Stimulated activated CD4-positive, alpha-beta T cell treated with anti-CD3 and anti-CD28 coated beads, Interleukin-12 subunit alpha, Interleukin-12 subunit beta, amount 100 ng/mL, for 4 hours (primary cell): ENCODE measurements at places on chromosomes 7 and 10.

- no peak for DNase-seq
These were observed 339.4 kb upstream of the SHH start for GRCh38 chr7:156151658-156152057.

GRCh38 chr10:101145750-101146391 is 14.8 kb downstream of the TLX1 start:
- no peak for DNase-seq

- no peak for DNase-seq
These were observed 275.0 kb upstream of the NPVF start for GRCh38 chr7:25503306-25503705.

- DNase-seq, result no peak
These were observed 101.8 kb upstream of the MKLN1 start for GRCh38 chr7:131225619-131226513.

DNA sequence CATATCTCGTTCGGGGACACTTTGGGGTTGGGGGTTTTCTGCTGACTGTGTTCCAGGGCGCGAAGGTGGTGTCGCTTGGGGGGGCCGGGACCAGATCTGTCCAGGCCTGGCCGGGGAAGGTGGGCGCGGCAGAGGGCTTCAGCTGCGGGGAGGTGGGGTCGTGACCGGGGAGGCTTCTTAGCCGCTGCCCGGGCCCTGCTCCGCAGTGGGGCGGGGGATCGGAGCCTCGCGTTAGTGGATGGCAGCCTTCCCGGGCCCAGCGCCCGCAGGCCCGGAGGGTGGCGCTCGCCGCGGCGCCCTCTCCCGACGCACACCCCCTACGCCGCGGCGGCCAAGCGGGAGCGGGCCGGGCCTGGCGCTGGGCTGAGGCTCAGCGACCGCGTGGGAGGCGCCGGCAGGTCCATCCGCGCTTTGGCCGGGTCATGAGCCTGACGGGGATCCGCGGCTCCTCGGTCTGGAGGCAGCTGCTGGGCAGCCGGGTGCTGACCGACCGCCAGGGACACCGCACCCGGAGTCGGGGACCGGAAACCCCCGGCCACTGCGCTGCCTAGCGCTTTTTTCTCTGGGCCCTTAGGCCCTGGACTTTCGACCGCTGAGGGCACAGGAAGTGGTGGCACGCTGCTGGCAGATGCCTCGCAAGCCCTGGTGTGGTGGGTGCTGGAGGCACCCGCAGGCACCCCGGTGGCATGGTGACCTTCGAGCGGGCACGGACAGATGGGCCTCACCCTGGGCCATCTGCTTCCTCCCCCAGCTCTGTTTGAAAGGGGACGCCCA is 1.2 kb downstream of the AGAP3 start:
- no peak for DNase-seq

- DNase-seq, result no peak
These were observed 14.1 kb upstream of the TRPV6 start for GRCh38 chr7:142899661-142900060.

- no peak for DNase-seq
These were observed 107.0 kb upstream of the CELF2 start for GRCh38 chr10:10910634-10911033.

DNA sequence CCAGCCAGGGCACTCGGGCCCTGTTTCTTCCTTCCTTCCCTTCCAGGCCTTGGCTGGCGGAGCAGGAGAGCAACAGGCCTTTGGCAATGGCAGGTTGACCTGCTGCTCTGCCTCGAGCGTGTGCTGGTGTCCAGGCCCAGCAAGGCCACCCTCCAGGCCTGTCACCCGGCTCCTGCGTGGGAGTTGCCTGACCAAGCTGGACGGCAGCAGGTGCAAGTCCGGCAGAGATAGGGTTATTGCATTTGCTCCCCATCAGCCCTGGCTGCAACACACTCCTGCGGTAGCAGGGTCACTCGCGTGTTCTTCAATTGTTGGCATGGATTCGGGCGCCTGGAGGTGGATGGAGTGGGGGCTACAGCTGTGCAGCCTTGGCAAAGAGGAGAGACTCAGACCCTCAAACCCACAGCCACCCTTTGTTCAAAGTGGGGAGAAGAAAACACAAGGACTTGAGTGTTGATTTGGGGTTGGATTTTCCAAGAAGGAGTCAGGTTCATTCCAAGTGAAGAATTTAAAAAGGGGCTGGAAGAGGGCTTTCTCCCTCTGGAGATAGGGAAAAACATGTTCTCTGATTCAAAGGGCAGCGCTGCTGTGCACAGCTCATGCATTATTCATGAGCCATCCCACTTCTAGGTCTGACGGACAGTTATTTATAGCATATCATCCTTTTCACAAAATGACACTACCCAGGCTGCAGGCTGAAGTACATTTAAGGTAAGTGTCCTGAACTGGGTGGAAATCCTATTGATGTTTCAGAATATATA is 64.2 kb upstream of the PITRM1 start:
- no peak for DNase-seq

GRCh38 chr7:54888067-54888733 is 129.2 kb upstream of the SEC61G start:
- no peak for DNase-seq

- DNase-seq, result no peak
These were observed 1217.1 kb upstream of the CELF2 start for GRCh38 chr10:9800571-9800970.

DNA sequence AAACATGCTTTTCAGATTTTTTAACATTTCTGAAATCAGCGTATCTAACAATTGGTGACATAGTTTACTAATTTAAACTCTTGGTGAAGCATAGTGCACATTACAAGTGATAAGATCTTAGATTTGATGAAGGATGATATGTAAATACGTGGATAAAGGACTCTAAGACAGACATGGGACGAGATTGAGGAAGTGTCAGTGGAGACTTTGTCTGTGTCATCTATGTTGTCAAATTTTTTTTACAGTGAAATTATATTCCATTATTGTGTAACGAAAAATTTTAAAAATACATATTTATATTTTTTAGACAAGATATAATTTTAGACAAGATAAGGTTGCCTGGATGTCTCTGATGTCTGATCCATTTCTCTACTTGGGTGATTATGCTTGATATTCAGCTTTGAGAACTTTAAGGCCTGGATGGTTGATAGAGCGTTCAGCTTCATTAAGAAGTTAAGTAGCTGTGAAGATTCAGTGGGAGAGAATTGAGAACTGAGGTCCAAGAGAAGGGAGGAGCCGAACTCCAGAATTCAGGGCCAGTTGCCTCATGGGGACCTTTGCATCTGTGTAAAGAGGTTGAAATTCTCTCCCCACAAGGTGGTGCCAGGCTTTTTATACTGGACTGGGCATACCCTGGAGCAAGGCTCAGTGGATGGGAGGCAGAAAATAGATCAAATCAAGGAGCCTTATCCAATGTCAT is 62.7 kb downstream of the KAT6B start:
- DNase-seq, result no peak

DNA sequence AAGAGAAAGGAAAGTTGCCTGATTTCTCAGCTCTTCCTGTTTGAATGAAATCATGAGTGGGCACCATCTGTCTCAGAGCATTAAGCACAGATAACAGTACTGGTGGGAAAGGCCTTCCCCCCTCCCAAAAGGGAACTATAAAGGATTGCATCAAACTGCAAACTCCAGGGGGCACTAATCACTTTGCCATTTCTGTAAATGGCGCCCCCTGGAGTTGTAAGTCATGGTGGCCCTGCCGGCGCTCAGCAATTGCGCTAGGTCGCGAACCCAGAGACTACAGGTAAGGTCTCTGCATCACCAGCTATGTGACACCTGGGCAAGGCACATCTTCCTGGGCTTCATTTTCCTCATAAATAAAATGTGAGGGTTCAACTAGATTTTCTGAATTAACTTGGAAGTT is 11.1 kb downstream of the LRRC4 start:
- no peak for DNase-seq

GRCh38 chr10:29202386-29202940 is 86.4 kb upstream of the LYZL1 start:
- DNase-seq, result no peak

DNA sequence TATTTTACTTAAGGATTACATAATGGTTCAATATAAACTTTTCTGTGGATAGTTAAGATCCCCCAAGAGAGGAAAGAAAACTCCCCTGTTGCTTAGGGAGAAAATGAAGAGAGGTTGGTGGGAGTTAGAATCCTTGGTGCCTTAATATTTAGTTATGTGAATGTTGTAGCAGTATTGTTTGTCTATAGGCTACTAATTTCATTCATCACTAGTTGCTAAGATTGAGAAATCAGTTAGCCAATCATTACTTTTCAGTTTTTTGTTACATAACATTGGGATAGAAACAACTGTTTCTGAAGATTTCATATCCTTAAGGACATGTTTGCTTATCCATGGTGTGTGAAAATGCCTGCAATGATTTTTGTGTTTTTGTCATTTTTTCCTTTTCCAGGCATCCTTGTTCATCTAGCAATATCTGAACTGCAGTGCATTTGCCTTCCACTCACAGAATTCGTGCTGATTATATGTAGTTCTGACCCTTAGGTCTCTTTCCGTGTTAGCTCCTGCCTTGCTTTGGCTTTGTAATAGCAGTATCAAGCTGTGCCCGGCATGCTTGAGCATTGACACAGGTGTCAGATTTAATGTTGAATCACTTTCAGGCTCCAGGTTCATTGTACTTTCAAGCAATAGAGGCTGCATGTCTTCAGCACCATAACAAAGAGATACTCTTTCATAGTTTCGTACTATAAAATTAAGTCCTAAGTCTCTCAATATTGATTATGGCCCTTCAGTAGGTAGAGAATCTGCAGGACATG is 85.0 kb downstream of the PODXL start:
- no peak for DNase-seq

DNA sequence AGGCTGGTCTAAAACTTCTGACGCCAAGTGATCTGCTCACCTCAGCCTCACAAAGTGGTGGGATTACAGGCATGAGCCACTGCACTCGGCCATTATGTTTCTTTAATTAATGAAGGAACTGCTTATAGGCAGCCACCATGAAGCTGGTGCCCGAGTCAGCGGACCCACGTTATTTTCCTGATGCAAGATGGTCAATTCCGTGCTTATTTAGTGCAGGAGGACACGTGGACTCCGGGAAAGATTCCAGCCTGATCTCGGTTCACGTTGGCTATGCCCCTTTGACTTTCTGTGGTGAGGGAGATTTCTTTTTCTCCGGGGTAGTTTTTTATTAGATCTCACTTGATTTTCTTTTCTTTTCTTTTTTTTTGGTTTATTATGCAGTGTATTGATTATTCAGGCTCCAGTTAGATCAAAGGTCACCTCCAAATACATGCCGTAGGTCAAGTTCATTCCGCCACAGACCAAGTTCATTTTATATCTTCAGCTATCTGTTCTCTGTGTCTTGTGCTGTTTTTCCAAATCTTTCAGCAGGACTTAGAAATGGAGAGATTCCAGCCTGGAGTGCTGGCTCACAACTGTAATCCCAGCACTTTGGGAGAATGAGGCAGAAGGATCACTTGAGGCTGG is 8.3 kb downstream of the CAMK1D start:
- no peak for DNase-seq

DNA sequence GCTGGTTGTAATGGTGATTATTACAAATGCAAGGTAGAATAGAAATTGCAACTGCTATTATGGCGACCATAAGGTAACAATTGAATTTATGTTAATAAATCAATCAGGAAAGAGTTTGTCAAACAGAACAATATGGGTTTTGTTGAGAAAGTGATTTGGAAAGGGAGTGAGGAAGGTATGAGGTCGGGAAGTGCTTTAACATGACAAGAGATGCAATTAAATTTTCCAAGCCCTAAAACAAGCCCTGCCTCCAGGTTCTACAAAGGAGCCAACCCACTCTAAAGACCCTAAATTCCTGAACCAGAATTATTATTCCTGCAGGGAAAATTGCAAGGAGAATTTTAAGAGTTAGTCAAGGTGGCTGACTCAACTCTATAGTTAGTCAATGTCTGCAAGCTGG is 363.7 kb downstream of the BMPER start:
- no peak for DNase-seq

GRCh38 chr7:20219446-20220292 is 2.5 kb upstream of the MACC1 start:
- DNase-seq, result no peak

GRCh38 chr7:107394276-107394675 is 75.6 kb upstream of the GPR22 start:
- no peak for DNase-seq

DNA sequence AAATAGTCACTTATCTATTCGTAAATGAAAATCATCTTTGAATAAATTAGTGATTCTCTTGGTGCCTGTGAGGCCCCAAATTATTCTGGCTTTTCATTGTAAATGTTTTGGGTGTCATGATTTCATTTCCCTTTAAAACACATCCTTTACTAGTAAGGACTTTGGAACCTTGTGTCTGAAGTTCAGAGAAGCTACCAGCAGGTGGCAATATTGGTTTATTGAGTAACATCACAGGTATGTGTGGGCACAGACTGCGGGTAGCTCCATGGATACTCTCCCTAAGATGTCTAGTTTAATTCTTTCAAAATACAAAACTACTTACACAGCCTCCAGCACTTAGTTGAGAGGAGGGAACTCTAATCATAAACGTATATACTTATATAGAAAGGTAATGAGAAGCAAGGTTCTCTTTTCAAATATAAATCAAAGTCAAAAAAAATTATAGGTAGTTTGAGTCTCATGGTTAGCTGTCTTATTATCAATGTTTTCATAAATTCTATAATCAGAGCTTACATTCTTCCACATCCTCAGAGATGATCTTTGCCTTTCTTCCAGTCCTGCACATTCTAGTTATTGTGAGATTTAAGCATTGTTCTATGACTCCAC is 449.6 kb downstream of the GRM8 start:
- no peak for DNase-seq

GRCh38 chr10:26335574-26336093 is 102.5 kb upstream of the APBB1IP start:
- no peak for DNase-seq

DNA sequence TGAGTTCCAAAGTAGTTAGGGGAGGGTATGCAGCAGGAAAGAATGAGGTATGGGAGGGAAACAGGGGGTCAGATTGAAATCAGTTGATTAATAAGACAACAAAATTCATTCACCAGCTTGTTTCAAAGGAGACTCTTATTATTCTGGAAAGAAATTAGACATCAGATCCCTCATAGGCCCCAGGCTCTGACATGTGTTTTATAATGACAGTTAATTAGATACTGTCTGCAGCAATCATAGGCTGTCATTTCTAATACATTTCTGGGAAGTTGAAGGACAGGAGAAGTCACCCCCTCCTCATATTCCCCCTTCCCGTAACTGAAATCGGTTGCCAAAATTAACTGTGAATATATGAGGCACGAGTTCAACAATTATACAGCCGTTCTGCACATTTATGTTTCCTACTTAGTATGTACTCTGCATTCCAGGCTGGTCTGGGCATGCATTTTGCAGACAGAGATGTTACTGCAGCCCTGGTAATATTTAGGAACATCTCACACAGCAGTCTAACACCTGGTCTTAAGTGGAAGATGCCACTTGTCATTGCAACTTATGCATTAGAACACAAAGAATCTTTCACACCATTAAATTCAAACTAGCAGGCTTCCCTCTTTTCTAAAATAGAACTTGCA is 355.2 kb upstream of the LRGUK start:
- DNase-seq, result no peak

GRCh38 chr7:99196536-99197258 is 11.2 kb downstream of the KPNA7 start:
- no peak for DNase-seq

GRCh38 chr7:91852263-91852741 is 28.2 kb downstream of the MTERF1 start:
- no peak for DNase-seq

GRCh38 chr7:780081-780480 is 52.2 kb upstream of the SUN1 start:
- no peak for DNase-seq

GRCh38 chr10:83617172-83617571 is 522.1 kb upstream of the GHITM start:
- DNase-seq, result no peak
